ENCODE measurements at places on chromosomes 3 and 15.

DNA sequence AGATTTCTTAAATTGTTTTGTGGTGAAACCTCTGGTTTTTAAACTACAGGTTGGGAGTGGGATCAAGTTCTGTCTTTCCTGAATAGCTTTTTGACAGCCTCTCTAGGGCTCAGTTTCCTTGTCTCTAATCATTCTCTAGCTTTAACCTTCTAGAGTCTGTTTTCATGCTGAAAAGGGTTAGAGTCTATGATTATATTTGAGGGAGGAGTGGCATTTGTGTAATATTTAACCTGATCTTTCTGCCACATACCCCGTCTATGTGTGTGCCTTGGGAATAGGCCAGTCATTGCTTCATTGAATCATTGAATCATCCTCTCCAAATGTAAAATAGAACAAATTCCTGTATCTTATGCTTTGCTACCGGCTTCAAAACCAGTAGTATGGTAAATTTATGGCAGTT lies 204.9 kb downstream of the KLHL25 start:
- DNase-seq, result peak; percentile 84

DNA sequence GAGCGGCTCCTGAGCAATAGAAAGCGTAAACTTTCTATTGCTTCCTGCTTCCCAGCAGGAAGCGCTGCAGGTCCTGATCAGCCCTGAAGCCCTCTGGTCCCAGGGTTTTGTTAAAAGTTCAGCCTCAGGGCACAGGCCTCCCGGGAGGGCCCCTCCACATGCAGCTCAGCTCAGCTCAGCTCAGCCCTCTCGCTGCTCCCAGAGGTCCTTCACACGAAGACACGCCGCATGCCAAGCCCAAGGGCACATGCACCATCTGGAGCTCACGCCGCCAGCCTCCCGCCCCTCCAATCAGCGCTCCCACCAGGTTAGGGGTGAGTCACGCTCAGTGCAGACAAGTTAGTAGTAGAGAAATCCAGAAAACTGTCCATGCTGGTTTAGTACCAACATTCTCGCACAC lies 12.7 kb downstream of the TKT start:
- DNase-seq, result no peak

- no peak for DNase-seq
Observed at GRCh38 chr3:110174908-110175307, 837.6 kb upstream of the DPPA4 start.

GRCh38 chr3:69425249-69425648 lies 39.4 kb upstream of the FRMD4B start:
- peak; percentile 30 for DNase-seq

DNA sequence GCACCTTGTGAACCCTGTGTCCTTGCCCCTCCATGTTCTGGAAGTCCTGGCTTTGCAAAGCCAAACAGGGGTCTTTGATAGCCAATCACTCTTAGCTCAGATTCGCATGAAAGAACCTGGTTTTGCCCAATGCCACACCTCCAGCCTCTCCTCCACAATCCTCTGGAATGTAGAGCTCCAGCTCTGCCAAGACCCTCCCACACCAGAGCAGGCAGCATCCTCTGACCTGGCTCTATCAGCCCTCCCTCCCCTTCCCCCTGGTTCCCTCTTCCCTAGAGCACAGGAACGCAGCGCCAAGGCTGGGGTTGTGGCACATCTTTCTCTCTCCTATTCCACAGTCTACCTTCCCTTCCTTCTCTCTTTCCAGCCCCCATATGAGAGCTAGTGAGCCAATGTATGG lies 133.3 kb downstream of the RPLP1 start:
- DNase-seq, result no peak

DNA sequence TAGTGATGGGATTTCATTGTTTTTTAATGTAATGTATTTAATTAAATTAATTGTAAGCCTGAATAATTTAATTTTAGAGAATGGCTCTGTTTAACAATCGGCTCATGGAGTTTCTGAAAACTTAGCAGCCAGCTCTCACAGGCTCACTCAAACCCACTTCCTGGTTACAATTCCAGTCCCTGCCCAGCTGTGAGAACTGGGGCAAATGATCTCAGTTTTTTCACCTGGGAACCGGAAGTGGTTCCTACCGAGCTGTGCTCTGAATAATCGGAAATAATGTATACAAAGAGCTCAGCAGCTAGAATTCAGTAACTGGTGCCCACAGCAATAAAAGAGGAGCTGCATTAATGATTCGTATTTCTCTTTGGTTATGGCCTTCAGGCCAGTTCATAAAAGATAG lies 244.3 kb upstream of the MCTP2 start:
- DNase-seq, result no peak
